Effector CD4-positive, alpha-beta T cell (primary cell): ENCODE measurements at places on chromosomes 11 and 22.

GRCh38 chr22:27962268-27963044, 43.4 kb upstream of the PITPNB start:
- DNase-seq = no peak

DNA sequence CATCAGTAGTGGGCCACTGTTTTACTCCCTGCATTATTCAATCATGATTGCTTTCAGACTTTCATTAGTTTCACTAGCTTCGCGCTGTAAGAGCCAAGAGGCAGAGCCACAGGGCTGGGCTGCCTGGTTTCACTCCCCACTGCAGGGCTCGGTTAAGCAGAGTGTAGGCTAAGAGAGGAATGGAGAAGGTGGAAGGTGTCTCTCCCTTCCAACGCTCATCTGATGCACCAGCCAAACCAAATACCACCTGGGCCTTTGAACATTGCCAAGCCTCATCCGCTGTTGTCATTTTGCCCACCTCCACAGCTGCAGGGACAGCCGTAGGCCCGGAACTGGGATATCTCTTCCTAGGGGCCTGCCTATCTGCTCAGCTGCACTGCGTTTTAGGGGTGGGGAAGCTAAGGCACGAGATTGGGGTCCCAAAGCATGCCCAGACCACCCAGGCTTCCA, 480 bp upstream of the SMARCB1 start:
- no peak for DNase-seq

DNA sequence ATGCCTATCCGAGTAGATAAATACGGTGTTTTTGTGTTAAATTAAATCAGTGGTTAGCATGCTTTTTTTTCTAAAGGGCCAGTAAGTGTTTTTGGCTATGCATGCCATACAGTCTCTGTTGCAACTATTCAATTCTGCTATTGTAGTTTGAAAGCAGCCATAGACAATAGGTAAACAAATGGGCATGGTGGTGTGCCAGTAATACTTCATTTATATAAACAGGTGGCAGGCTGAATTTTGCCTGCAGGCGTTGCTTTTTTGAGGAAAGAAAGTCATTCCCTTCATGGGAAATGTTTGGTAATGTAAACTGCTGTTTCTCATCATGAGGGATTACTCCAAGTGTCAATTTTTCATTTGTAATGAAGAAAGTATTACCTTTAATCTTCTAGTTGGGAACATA, 106.5 kb downstream of the TMEM135 start:
- no peak for DNase-seq

DNA sequence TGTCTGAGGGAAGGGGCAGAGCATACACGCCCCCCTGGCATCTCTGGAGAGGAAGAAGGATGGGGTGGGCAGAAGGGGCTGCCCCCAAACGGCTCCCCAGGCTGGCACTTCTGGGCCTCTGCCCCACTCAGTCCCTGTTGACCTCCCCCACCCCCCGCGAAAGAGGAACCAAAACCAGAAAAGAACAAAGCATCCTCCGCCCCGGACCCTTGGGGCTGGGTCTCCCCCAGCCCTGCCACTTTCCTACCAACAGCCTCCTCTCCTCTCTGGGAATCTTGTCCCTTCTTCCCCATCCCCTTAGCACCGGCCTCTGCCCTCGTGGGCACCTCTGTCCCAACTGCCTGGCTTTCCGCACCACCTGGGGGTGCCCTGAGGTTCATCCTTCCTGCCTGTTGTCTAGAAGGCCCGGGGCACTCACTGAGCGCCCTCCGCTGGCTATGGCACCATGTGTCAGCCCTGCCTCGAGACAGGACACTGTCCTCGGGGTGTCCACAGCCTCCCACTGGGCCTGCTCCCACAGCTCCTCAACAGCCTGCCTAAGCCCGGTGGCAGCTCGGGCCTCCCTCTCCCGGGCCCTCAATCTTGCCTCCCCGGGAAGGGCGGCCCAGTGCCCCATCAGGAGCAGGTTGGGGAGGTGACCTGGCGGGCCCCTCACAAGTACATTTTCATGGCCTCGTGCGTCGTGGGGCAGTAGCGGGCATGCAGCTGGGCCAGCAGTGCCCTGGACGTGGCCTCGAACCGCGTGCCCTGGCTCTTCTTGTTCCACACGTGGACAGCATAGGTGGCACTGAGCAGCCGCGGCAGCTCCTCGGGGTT, 28.2 kb downstream of the A4GALT start:
- DNase-seq = no peak

DNA sequence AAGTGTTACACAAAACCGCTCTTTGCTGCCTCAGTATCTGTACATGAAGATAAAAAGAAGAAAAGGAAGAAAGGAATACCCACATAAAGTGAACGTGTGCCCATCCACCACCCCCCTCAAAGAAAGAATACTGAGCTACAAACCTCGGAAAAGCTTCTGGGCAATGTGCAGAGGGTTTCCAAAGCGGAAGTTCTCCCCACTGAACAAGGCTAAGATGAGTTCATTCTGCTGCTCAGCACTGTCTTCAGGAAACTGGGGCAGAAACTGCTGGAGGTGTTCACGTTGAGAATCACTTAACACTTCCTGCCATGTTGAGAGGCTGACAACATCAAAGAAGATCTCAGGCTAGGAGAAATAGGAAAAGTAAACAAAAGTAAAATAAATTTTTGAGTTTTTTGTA, 6.9 kb downstream of the NFRKB start:
- DNase-seq = no peak

GRCh38 chr11:3003396-3004231, 11.5 kb upstream of the NAP1L4 start:
- DNase-seq = no peak

- DNase-seq = no peak
These were observed 93.2 kb downstream of the PHF21B start for GRCh38 chr22:44916281-44917231.

GRCh38 chr11:120219938-120220746, 9.3 kb downstream of the OAF start:
- DNase-seq = no peak

GRCh38 chr11:70141486-70142220, 61.4 kb upstream of the FADD start:
- DNase-seq = no peak

GRCh38 chr11:6323291-6323905, 3.1 kb upstream of the CAVIN3 start:
- no peak for DNase-seq

DNA sequence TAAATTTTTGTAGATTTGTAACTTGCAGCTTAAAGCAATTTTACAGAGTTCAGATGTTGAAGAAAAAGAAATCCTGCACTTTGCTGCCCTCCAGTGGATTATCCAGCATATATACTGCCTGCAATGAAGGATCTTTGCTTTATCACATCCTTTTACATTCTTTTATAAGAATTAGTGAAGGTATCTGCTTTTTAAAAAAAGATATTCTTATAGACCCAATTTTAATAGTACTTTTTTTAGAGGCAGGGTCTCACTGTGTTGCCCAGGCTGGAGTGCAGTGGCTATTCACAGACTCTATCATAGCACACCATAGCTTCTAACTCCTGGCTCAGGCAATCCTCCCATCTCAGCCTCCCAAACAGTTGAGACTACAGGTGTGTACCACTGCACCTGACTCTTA, 60.7 kb downstream of the TTC17 start:
- DNase-seq = no peak

DNA sequence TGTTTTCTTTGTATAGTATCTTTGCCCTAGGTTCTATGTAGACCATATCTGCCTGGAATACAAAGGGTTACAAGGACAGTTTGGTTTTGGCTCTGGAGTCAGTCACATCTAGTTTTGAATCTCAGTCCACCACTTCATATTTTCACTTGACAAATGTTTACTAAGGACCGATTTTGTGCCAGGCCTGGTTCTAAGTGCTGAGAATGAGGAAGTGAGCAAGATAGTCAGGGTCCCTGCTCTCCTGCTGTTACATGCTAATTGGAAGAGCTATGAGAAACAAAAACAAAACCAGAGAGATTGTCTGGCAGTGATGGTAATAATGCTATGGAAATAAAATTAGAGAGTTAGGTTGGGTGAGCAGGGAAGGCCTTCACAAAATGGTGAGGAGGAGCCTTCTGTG, 66.1 kb upstream of the ARHGAP20 start:
- DNase-seq = no peak

DNA sequence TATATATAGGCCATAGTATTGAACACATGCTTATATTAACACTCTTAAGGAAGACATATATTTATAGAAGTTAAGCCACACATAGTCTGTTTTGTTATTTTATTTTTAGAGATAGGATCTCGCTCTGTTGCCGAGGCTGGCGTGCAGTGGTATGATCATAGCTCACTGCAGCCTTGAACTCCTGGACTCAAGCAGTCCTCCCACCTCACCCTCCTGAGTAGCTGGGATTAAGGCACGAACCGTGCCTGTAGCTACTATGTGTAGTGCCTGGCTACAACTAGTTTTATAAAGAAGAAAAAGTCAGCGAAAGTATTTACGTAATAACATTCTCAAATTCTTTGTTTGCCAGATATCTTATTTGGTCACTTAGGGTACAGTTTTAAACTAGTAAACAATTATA, 5.6 kb upstream of the UCP2 start:
- DNase-seq = no peak

DNA sequence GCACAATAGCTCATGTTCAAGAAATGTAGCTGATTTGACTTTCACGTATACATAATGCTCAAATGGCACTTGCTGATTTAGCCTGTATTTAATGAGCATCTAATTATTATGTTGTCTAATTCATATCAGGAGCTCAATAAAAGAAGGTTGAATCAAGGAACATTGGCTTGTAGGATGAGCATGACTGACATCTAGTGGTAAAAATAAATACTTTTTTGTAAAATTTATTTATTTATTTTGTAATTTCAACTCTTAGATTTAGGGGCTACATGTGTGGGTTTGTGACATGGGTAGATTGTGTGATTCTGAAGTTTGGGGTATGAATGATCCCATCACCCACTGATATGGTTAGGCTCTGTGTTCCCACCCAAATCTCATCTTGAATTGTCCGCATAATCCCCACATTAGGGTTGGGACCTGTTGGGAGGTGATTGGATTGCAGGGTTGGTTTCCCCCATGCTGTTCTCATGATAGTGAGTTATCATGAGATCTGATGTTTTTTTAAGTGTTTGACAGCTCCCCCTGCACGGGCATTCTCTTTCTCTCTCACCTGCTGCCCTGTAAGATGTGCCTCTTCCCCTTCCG, 1.7 kb upstream of the OR52E5 start:
- no peak for DNase-seq

- DNase-seq = no peak
These were observed at the start of gene LRRC4C for GRCh38 chr11:41459465-41460401. Gene LRRC4C, minus strand, starts transcription at chr11:41459652.
